NCI-H146 (cell line): ENCODE measurements at places on chromosomes 2 and 18.

GRCh38 chr2:189444322-189444721, 3.0 kb downstream of the WDR75 start:
- no peak for DNase-seq

DNA sequence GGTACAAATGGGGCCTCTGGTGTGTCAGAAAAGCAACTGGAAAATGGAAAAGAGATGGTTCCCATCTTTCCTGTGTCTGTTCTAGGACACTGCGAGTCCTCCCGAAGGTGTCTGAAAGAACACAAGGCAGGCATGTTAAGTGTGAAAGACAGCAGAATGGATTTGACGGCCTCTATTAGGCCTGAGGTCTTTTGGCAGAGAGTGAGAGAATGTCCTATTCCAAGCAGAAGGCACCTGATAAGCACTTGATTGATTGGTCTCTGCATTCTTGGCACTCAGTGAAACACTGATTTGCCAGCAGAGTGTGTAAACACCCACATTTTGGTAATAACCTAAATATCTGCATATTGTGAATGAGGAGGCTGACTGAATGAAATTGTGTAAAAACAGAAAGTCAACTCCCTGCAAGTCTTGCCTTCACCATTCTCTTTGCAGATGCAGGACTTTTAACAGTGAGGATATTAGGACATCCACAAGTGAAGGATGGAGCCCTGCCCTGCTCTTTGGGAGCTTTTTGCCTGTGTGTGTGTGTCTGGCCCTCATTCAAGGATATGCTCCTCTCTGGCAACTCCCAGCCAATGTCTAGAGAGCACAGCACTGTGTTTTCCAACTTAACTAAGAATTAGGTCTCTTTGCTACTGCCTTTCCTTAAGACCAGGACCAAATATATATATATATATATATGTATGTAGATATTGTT, 698.3 kb downstream of the NRXN1 start:
- DNase-seq, result no peak

GRCh38 chr2:96895032-96895745, 25.3 kb upstream of the SEMA4C start:
- no peak for DNase-seq

GRCh38 chr2:25369876-25370275, 28.2 kb upstream of the DNMT3A start:
- DNase-seq, result no peak
